ENCODE measurements at places on chromosomes 12 and 14.
A peak's percentile ranks its signal among the peaks of the same experiment; 100 is the strongest.

- DNase-seq, result no peak
Observed at GRCh38 chr14:65783576-65783975, 371.0 kb downstream of the FUT8 start.

GRCh38 chr12:100141998-100142850, 450 bp downstream of the BLTP3B start:
- DNase-seq, result no peak

DNA sequence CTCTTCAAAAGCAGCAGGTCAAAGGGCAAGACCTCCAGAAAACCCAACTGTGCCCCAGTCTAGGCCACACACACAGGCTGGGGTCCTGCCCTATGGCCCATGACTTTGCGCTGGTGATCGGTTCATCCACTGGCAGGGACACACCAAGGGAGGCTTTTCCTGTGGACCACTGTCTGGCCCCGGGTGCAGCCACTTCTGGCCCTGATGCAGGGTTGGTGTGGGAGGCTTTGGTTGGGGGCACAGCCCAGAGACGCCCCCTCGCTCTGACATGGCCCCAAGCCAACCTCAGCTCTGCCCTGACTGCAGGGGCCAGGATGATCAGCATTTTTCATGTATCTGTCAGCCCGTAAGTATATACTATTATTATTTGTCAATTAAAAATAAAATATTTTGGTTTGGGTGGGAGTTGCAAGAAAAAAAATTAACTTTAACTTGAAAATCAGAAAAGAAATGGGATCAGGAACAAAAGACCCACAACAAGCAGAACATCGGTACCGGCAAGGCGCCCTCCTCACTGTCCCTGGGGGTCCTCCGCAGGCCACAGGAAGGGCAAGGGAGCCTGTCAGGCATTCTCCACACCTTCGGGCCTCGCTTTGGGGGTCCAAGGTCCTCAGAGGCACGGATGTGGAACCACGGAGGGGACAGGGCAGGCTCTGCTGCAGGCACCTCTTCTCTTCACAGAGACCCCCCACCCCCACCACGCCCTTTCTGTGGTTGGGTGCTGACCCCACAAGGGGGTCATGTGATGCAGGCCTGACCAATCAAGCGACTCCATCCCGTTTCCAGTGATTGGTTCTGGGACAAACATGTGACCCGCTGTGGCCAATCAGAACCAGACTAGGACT, 181.5 kb upstream of the SFSWAP start:
- no peak for DNase-seq

GRCh38 chr12:104083769-104084475, 19.6 kb downstream of the HCFC2 start:
- DNase-seq, result no peak

DNA sequence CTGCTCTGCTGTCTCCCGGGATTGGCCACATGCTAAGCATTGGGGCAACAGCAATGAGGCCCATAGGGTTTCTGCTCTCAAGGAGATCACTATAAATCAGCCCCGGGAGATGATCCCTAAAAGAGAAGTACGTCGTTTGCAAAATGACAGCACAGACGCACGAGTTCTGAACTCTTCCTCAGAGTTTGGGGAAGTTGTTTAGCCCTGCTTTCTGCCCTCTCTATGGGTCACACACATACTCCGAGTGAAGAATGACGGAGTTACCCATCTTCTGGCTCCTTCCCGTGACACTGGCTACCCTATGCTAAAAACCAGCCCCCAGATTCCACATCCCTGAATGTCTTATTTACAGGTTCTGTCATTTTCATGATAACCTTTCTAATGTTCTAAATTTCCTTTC, 258.0 kb upstream of the PLEKHG7 start:
- DNase-seq, result no peak

DNA sequence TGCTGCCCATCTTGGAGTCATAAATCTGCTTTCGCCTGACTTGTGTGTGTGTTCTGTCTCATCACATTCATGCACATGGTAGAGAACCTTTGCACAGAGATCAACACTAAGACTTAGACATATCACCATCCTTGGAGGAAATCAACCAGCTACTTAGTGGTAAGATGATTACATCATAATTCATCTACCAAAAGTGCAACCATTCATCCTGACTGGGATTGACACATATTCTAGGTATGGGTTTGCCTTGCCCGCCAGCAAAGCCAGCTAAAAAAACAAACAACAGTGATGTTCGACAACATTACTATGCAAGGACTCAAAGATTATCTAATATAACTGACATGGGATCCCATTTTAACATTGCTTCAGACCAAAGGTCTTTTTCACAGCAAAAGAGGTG, 228.7 kb downstream of the NUAK1 start:
- DNase-seq, result no peak

GRCh38 chr14:91173221-91173670, 59.4 kb downstream of the DGLUCY start:
- DNase-seq, result peak; percentile 69

GRCh38 chr14:22535916-22536315, 53.1 kb downstream of the DAD1 start:
- DNase-seq, result no peak

GRCh38 chr12:121872546-121873215, 14.0 kb upstream of the HPD start:
- no peak for DNase-seq

- DNase-seq, result no peak
Observed at GRCh38 chr14:32774214-32774613, 164.5 kb upstream of the NPAS3 start.

- no peak for DNase-seq
Observed at GRCh38 chr14:90193925-90194324, 62.4 kb upstream of the PSMC1 start.

- DNase-seq, result no peak
Observed at GRCh38 chr14:87185961-87186560, 806.9 kb downstream of the GALC start.

DNA sequence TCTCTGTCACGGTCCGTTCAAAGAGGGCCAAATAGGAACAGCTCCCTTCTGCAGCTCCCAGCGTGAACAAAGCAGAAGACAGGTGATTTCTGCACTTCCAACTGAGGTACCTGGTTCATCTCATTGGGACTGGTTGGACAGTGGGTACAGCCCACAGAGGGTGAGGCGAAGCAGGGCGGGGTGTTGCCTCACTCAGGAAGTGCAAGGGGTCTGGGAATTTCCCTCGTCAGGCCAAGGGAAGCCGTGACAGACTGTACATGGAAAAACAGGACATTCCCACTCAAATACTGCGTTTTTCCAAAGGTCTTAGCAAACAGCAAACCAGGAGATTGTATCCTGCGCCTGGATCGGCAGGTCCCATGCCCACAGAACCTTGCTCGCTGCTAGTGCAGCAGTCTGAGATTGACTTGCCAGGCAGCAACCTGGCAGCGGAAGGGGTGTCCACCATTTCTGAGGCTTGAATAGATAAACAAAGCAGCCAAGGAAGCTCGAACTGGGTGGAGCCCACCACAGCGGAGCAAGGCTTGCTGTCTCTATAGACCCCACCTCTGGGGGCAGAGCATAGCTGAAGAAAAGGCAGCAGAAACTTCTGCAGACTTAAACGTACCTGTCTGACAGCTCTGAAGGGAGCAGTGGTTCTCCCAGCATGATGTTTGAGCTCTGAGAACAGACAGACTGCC, 22.7 kb downstream of the SLC38A1 start:
- no peak for DNase-seq

- DNase-seq, result no peak
Observed at GRCh38 chr14:73896521-73896920, 9.9 kb downstream of the ZNF410 start.

DNA sequence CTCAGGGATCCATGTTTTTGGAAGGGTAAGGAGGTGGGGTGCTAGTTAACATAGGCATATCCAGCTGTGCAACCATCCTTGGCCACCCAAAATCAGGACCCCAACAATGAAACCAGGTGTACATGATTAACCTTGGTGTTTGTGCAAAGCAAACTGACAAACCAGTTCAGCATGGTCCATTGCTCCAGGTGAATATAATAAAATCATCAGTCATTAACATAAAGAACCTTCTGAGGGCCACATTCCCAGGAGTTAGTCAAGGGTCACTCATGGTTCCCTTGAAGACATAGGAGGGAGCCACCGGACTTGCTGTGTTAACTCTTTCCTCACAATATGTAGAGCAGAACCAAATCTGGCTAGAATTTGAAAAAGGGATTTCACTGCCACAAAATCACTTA, 17.8 kb downstream of the SLC38A2 start:
- no peak for DNase-seq

- DNase-seq, result no peak
Observed at GRCh38 chr12:63968673-63969072, 124.2 kb downstream of the SRGAP1 start.

- DNase-seq, result no peak
Observed at GRCh38 chr14:44941591-44941990, 20.2 kb downstream of the KLHL28 start.

- DNase-seq, result no peak
Observed at GRCh38 chr12:1797011-1797901, 23.1 kb upstream of the LRTM2 start.

GRCh38 chr14:25484235-25484634, 434.3 kb upstream of the STXBP6 start:
- no peak for DNase-seq

GRCh38 chr14:95025941-95026340, 131.4 kb downstream of the DICER1 start:
- no peak for DNase-seq

- DNase-seq, result no peak
Observed at GRCh38 chr12:11695321-11695720, 45.8 kb downstream of the ETV6 start.

DNA sequence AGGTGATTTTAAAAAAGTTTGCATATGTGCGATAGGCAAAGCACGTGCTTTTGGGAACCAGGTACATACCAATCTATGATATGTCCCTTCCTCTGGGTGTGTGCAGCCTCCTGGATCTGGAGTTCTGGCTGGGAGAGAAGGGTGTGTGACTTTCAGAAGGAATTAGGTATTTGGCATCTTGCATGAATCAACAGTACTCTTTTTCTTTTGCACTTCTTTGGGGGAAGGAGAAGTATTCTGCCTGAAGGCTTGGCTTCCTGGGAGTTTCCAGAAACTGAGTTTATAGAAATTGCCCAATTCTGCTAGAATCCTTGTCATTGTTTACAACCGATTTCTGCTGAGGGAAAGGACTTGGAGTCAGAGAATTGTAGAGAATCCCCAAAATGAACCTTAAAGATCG, 2.9 kb upstream of the CLMN start:
- DNase-seq, result no peak

GRCh38 chr14:24056800-24057184, 5.0 kb downstream of the CARMIL3 start:
- no peak for DNase-seq

GRCh38 chr12:31106101-31106803, 32.6 kb downstream of the DDX11 start:
- DNase-seq, result no peak

GRCh38 chr12:66607147-66607546, 71.7 kb downstream of the GRIP1 start:
- DNase-seq, result no peak

- DNase-seq, result no peak
Observed at GRCh38 chr14:34583525-34583924, 44.0 kb upstream of the EAPP start.

GRCh38 chr14:63362389-63362819, 43.7 kb upstream of the GPHB5 start:
- no peak for DNase-seq

DNA sequence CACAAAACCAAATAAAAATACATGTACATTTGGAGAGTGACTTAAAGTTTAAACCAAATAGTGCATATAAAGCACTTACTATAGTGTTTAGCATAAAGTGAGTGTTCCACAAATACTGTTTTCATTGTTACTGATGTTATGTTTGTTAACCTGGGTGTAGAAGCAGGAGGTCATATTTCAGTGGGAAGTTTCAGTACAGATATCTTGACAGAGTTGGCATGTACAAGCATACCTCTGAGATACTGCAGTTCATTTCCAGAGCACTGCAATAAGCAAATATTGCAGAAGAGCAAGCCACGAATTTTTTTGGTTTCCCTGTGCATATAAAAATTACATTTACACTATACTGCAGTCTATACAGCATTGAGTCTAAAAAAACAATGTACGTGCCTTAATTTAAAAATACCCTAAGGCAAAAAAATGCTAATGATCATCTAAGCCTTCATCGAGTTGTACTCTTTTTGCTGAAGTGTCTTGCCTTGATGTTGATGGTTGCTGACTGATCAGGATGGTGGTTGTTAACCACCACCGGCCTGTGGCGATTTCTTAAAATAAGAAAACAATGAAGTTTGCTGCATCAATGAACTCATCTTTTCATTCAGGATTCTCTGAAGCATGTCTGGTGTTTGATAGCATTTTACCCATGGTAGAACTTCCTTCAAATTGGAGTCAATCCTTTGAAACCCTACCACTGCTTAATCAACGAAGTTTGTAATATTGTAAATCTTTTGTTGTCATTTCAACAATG, 361.1 kb upstream of the RPL10L start:
- no peak for DNase-seq

DNA sequence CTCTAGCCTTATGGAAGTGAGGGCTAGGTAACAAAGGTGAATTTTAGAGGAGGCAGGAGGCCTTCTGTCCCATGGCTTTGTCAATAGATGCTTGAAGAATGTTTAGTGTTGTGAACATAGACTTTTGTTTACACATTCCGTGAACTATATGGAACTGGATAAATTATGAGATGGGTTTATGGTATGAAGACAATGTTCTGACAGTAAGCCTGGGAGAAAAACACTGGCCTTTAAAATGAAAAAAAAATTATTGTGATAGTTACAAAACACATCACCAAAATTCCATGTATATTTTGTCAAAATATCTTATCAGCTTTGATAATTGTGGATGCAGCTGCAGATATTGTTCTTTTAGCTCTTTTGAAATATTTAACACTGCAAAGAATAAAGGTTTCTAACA, 251.5 kb upstream of the DCN start:
- no peak for DNase-seq

DNA sequence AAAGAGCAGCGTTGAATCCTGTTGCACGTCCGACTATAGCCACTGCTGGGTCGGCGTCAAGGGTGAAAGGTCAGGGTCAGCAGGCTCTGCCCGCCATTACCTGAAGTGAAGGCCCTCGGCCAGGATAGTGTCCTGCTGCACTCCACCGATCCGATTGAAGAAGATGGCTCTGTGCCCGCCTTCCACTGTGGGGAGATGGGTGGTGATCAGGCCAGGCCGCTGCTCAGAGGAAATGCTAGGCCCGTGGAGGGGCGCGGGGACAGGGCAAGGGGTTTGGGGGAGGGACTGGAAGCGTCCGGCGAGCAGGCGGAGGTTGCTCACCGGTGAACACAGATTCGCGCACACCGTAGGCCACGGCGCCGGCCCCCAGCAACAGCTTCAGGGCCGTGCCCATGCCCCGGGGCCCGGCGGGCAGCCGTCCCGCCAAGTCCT, 352 bp downstream of the PHB2 start:
- no peak for DNase-seq

- no peak for DNase-seq
Observed at GRCh38 chr14:35335388-35336092, 43.4 kb downstream of the PSMA6 start.

GRCh38 chr12:26845057-26845666, 12.2 kb upstream of the ITPR2 start:
- DNase-seq, result no peak

DNA sequence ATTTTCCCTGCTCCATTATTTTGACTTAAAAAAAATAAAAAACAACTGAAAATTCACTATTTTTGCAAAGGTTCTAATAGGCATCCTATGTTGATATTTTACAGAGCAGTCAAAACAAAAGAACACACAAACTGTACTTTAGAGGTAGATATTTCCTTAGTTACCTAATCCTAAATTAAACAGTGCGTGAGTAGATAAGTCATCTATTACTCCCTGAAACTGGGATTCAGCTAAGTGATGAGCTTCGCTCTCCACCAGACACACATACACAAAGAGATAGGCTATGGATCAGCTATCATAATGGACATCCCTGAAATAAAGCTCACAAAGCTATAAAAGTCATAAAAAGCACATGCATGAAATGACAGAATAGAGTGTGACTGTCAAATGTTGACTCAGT, 398.7 kb downstream of the SOX5 start:
- DNase-seq, result no peak
